ENCODE measurements at places on chromosomes 13 and 19. TPM values are rescaled to one million over a fixed set of nuclear protein-coding genes. Genes with fewer than 3 reads are reported as not detected.

CPB2 gene
- total RNA-seq, result not detected

MAP2K7 gene
- 31.1 TPM for total RNA-seq

PPFIA3 gene
- 19.7 TPM for total RNA-seq

INAFM1 gene
- total RNA-seq, result 4.8 TPM

CFAP97D2 gene
- total RNA-seq, result not detected

ADAMTSL5 gene
- 0.18 TPM for total RNA-seq

ZNF417 gene
- 16.7 TPM for total RNA-seq

MBD3 gene
- total RNA-seq, result 81.4 TPM

WDR88 gene
- not detected for total RNA-seq

RNASEH2A gene
- 26.9 TPM for total RNA-seq

ZGLP1 gene
- 8.2 TPM for total RNA-seq

PRTN3 gene
- not detected for total RNA-seq

FXYD1 gene
- total RNA-seq, result not detected

ESD gene
- 90.9 TPM for total RNA-seq

PODNL1 gene
- total RNA-seq, result not detected

LYPD3 gene
- 0.67 TPM for total RNA-seq

C19orf81 gene
- total RNA-seq, result not detected

CGB1 gene
- total RNA-seq, result not detected

IL4I1 gene
- total RNA-seq, result 0.90 TPM

ZNF260 gene
- 20.6 TPM for total RNA-seq

ZNF724 gene
- total RNA-seq, result 10.6 TPM

LILRB4 gene
- not detected for total RNA-seq

INSR gene
- total RNA-seq, result 28.9 TPM

Data from endothelial cell (in vitro differentiated cells).